ENCODE measurements at places on chromosomes 5 and 9.
A peak's percentile ranks its signal among the peaks of the same experiment; 100 is the strongest.

- DNase-seq = no peak
These were observed 3.7 kb downstream of the MYO10 start for GRCh38 chr5:16932401-16932800.

DNA sequence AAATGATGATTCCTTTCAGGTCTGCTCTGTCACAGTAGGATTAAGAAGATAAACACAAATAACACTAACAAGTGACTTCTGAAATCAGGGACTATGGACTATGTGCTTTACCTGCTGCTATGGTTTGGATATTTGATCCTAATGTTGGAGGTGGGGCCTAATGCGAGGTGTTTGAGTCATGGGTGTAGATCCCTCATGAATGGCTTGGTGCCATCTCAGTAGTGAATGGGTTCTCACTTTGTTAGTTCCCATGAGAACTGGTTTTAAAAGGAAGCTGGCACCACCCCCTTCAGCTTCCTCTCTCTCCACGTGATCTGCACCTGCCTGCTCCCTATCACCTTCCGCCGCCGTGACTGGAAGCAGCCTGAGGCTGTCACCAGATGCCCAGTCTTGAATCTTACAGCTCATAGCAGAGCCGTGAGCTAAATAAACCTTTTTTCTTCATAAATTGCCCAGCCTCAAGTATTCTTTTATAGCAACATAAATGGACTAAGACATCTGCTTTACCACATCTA, 3.3 kb downstream of the PPIC start:
- no peak for DNase-seq

DNA sequence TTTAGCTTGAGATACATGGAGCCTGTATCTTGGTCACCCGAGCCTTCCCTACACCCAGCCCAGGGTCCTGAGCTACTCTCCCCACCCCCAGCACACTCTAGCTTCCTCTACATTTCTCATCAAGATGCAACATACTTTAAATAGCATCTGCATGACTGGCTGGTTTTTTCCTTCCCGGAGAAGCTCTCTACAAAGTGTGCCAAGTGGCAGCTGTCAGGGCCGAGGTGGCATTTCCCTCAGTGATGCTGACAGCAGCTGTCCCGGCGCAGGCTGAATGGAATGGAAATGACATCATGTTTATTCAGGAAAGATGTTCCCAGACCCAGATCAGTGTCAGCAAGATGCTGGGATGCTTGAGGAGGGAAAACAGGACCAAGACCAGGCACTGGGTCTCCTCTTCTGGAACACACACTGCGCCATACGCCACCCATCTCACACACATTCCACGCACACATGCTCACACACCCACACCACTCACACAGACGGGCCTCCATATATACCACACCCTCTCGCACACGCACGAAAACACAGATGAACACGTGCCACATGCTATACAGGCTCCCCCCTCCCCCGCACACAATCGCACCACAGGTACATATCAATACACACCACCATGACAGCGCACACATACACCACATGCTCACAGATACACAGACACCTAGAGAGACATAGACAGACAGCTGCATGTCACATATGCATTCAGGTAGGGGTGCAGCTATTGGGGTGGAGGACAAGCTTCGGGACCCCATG, 67.8 kb downstream of the LHX2 start:
- peak; percentile 80 for DNase-seq

DNA sequence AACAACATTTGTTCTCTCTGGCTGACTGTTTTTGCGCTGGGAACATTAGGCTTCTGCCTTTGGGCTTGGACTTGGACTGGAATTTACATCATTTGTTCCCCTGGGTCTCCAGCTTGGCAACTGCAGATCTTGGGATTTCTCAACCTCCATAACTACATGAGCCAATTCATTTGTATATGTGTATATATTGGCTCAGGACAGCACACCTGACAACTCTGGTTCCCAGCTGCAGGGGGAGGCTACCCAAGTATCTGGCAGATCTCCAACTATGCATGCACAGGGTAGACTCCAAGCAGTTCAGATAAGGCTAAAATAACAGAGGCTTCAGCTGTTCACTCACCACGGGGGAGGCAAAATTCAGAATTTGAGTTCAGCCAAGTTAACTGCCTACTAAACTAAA, 31.6 kb upstream of the F2RL1 start:
- DNase-seq = no peak

DNA sequence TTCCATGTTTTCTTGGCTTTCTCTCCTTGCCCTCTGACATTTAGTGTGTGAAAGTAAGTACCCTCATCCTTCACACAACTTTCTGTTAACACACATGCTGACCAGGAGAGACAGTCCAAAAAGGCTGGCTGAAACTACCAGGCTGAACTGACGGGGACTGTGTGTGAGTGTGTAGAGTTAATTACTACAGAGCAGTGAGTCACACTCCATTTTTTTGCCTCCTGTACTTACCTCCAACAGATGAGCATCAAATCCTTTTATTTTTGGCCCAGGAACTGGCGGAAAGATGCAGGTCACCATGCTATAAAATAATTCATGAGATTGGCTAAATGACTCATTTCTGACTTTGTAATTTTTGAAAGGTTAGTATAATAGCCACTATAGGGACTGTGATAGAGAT, 20.2 kb upstream of the AGXT2 start:
- no peak for DNase-seq

Measured in H54 (cell line).